SHP77 treated with DMSO at 0.1 percent for 48 hours (cell line): ENCODE measurements at places on chromosomes 6 and 20.

DNA sequence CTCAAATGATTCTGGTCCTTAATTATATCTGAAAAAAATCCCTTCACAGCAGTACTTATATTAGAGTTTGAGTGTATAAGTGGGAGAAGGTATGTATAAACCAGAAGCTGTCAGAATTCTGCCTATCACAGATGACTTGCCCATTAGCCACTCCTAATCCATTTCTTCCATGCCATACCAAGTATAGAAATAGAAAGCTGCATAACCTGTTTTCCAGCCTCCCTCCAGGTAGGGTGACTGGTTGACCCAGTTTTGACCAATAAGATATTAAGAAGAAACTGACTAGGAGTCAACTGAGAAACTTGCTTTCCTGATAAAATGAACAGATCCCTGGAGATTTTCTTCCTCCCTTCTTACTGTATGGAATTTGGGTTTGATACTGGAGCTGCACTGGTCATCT is 112.2 kb upstream of the GRIK2 start:
- DNase-seq = no peak

GRCh38 chr6:9463311-9463710 is 951.6 kb downstream of the TFAP2A start:
- DNase-seq = no peak

DNA sequence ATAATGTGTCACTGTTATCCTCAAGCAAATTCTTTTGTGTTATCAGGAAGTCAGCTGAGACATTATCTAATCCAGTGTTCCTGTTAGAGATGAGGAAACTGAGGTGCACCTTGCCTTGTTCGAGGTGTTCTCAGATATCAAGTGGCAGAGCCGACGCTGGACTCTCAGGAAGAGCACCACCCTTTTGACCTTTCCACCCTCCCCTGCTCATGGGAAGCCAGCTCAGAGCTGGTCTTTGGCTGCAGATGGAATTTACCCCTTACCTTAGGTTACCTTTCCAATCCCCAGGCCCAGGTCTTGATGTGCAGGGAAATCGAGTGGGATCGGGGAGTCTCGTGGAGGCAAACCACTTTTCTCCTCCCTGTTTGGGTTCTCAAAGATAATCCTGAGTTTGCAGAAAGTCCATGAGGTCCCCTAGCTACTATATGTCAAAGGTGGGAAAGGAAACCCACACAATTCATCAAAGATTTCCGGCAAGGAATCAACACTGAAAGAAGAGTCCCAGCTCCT is 62.9 kb upstream of the PIM1 start:
- DNase-seq = no peak

- no peak for DNase-seq
These were observed 362.2 kb downstream of the C6orf118 start for GRCh38 chr6:164947164-164947563.

- DNase-seq = no peak
These were observed 24.4 kb downstream of the CNR1 start for GRCh38 chr6:88141561-88142296.

- DNase-seq = no peak
These were observed 2.9 kb upstream of the BMP2 start for GRCh38 chr20:6764619-6765018.

- DNase-seq = no peak
These were observed 10.4 kb upstream of the RPF2 start for GRCh38 chr6:110971468-110971867.
